MCF 10A (cell line): ENCODE measurements at places on chromosomes 11 and 22. TPM values are rescaled to one million over a fixed set of nuclear protein-coding genes. Genes with fewer than 3 reads are reported as not detected.

DNA sequence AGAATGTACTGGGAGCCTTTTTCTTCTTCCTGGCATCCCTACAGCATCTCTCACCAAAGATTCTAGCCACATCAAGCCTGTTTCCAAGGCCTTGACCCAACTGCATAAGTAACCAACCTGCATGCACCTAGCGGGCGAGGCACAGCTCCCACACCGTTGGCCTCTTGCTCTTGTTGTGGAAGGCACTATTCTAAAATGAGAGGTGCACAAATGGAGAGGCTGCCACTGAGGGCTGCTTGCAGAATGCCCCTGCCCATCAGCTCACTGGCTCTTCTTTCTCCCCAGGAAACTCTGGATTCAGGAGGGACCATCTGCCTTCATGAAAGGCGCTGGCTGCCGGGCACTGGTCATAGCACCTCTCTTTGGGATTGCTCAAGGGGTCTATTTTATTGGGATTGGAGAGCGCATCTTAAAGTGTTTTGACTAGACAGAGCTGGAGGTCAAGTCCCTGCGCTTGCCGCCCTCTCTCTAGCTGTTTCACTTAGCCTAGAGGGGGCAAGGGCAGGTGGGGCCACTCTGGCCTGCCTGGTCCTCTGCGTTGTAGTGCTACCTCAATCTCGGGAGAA, 26.6 kb downstream of the SLC25A18 start:
- no peak for DNase-seq

- no peak for DNase-seq
Observed at GRCh38 chr11:41134971-41135370, 324.5 kb downstream of the LRRC4C start.

DNA sequence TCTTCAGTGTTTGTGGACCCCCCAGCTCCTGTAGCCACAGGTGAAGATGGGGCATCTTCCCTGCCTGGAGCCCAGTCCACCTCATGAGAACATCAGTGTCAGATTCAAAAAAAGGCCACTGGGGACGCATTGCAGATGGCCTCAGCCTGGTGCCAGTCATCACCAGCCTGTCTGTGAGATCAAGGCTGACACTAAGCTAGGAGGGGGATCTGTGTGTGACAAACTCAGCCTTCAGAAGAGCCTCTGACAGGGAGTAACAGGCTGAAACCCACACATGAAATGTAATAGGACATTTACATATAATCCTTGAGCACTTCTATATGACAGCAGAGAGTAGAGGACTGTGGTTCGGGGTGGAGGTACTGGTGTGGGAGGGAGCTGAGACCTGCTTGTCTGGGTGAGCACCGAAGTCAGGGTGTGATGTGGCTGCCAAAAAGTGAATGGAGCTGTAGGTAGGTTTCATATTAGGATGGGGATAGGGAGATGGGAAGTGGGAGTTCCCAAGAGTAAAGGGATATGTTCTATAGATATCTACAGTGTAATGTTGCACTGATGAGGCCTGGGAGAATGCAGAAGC, 20.5 kb upstream of the CCDC134 start:
- no peak for DNase-seq

- DNase-seq = no peak
Observed at GRCh38 chr22:17369439-17370025, at the start of gene CECR2. Gene CECR2, plus strand, starts transcription at chr22:17369460. Its CDS starts 324 bp downstream, at chr22:17369784.

DNA sequence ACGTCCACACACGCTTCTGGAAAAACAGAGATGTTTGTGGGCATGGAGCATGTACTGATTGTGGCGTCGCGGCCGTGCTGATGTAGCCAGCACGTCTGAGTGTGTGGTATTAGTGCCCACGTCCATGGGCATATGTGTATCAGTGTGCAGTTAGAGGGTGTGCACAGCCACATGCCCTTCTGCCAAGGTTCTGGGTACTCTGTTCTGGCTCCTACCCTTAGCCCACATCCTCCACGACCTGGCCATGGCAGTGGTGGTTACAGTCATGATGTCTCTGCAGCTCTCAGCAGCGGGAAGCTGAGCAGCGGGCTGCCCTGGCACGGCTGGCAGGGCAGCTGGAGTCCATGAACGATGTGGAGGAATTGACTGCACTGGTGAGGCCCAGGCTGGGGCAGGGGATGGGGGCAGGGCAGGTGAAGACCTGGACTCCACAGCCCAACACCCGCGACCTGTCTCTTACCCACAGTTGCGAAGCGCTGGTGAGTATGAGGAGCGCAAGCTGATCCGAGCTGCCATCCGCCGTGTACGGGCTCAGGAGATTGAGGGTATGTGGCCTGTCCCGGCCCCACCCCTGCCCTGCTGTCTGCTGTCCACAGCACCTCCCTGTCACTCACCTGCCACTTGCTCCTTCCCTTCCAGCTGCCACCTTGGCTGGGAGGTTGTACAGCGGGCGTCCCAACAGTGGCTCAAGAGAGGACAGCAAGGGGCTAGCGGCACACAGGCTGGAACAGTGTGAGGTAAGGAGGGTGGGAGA, 7.3 kb downstream of the SMTN start:
- no peak for DNase-seq

DNA sequence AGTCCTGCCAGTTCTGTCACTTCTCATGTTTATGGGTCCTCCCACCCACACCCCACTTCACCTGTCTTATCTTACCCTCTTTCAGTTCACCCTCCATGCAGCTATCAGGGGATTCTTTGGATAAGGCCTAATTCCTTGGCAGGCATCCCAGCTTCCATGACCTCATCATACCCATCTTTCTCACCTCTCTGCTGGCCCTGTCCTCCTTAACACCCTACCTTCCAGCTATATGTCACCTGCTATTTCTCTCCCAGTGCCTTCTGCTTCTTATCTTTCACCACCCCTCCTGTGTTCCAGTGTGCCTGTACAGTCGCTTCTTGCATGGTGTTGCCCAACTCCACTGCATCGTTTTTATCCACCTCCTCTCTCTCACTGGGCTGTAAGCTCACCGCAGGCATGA, 28.3 kb downstream of the SNU13 start:
- no peak for DNase-seq

MS4A4E gene
- not detected in 2 replicates for total RNA-seq

DNA sequence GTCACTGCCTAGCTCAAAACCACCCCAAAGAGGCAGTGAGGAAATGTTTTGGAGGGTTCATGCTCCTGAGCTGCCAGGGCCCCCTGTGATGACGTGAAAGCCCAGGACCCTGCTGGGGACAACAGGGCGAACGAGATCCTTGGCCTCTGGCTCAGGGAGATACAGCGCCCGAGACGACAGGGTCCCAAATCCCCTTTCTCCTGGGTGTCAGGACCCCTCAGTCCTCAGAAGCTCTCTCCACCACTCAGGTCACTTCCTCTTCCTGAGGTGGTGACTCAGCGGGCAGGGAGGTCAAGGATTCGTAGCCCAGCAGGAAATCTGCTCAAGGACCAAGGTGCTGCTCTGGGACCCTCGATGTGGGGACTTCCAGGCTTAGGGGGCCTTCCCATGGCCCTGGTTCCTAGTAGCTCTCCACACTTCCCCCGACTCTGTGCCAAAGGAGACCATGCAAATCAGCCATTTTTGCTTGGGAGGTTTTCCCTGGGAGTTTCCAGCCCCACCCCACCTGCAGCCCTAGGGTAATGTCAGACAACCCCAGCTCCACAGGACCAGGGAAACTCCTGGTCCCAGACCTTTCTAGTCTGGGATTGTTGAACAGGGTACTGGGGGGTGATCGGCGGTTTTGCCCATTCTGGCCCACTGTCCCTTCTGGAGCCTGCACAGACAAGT, 12.8 kb downstream of the BCL9L start:
- peak; percentile 56 for DNase-seq

GRCh38 chr11:38718049-38718448, 2120.0 kb upstream of the RAG2 start:
- DNase-seq = peak; percentile 28

DNA sequence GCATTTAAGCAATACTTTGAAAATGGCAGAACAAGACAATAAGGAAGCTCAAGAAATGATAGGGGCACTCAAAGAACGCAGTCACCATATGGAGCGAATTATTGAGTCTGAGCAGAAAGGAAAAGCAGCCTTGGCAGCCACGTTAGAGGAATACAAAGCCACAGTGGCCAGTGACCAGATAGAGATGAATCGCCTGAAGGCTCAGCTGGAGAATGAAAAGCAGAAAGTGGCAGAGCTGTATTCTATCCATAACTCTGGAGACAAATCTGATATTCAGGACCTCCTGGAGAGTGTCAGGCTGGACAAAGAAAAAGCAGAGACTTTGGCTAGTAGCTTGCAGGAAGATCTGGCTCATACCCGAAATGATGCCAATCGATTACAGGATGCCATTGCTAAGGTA, 51.9 kb downstream of the SPECC1L start:
- DNase-seq = no peak

SLC22A25 gene
- not detected in 2 replicates for total RNA-seq

DNA sequence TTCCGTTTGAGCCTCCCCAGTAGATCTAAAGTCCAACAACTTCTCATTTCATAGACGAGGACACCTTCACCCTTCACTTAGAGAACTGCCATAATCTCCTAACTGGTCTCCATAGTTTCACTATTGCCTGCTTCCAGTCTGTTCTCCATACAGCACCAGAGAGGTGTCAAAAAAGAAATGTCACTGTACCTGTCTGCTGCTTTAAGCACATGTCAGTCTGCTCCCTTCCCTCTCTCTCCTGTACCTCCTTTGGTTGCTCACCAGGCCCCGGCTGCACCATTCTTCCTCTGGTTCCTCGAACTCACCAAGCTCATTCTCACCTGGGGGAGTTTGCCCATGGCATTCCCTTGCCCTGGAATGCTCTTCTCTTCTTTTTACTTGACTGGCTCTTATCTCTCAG, 75.8 kb downstream of the NAV2 start:
- no peak for DNase-seq

E2F8 gene
- 0.88 and 1.2 TPM in 2 replicates for total RNA-seq

TRIM29 gene
- total RNA-seq = 60.9 and 93.4 TPM in 2 replicates

GNG3 gene
- total RNA-seq = not detected in 2 replicates

DNA sequence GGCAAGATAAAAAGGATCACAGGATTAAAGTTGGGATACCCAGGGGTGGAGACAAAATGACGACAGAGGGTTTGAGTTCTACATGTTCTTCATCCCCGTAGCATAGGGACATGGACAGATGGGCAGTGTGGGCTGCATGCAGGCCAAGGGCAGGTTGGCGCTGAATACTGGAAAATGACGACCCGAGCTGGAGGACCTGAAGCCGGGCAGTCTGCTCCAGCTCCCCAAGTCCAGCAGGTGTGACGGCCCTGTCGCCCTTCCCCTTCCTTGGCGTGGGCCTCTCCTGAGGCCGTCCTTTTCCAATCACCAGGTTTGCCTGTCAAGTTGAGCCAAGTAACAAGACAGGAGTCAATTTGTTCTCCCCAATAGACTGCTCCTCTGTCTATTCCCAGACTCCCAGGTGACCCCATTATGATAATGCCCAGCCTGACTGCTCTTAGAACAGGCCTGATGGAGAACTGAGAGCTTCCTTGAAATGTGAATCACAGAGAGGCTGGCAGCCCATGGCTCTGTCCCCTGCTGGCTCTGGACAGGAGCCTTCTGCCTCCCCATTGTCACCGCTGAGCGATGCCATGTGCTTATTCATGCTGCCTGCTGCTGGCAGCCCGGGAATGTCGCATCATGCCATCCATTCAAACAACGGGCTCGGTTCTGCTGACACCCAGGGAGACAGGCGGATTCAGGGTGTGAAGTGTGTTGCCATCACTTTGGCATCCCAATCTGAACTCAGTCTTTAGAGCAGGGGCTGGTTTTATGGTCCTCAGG, 392.1 kb downstream of the NTM start:
- DNase-seq = no peak

PPME1 gene
- 36.3 and 38.1 TPM in 2 replicates for total RNA-seq

GRCh38 chr11:133834682-133835592, 10.4 kb downstream of the SPATA19 start:
- peak; percentile 70 for DNase-seq

DNA sequence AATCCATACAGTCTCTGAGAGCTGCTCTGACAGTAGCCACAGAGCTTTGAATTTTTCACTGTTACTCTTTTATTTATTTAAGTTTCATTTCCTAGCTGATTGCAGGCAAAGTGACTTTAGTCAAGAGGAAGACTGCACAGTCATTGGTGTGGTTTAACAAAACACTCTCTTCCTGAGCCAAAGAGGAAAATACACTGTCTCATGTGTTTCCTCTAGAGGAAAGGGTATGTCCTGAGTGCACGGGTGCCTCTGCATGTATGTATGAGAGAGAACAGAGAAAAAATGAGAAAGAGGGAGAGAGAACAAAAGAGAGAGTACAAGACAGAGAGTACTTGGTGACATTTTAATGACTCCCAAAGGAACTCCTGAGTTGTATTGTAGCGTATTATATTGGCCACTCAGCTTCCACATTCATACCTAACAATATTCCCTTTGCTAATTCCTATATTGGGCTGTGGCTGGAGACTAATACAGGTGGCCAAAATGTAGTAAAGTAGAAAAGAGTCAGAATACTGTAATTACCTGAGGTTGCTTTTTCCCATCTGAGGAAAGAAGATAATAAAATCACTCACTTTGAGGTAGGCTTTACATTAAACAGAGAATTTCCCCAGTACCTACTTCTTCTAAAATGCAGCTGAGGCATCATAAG, at the start of gene OR4D9:
OR4D9 (plus strand) TSS at position 599 of the 649 bp plus-strand sequence. CDS start 3,374 bp downstream, outside the sequence.
- DNase-seq = no peak

GRCh38 chr22:44133901-44134571, 46.7 kb upstream of the PARVG start:
- no peak for DNase-seq

DNA sequence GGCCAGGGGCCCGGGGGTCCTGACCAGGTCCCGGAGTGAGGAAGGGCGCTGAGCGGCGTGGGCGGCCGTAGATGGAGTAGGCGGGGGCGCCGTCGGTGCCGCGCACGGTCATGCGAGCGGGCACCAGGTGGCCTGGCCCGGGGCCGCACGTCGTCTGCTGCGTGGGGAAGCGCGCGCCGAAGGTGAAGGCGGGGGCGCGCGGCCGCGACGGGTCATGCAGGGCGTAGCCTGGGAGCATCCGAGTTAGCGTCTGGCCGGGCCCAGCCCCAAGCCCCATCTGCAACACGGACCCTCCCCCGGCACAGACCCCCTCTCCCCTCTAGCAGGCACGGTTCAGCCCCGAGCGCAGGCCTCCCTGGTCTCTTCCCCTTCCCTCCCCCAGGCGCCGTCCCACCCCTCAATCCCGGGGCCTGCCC, 1.7 kb upstream of the TYMP start:
- peak; percentile 75 for DNase-seq

SWAP70 gene
- 13.0 and 24.2 TPM in 2 replicates for total RNA-seq

- DNase-seq = no peak
Observed at GRCh38 chr11:34978236-34979191, 62.1 kb downstream of the PDHX start.

SGSM1 gene
- total RNA-seq = 0.10 and 0.14 TPM in 2 replicates

- DNase-seq = no peak
Observed at GRCh38 chr11:38950867-38951266, 2352.8 kb upstream of the RAG2 start.

- DNase-seq = peak; percentile 38
Observed at GRCh38 chr11:123193742-123194141, 1.3 kb downstream of the CLMP start.

OR8D1 gene
- total RNA-seq = not detected in 2 replicates
